Thoracic aorta (tissue), 2 donors: ENCODE measurements at places on chromosomes 1 and 21.

- DNase-seq = no peak
These were observed 379.6 kb downstream of the TTLL7 start for GRCh38 chr1:83619170-83619896.

GRCh38 chr1:8077602-8078001, 51.5 kb upstream of the ERRFI1 start:
- no peak for DNase-seq

- DNase-seq = no peak
These were observed 410.7 kb downstream of the SIPA1L2 start for GRCh38 chr1:232218955-232219865.

- DNase-seq = no peak
These were observed 42.3 kb downstream of the LACTBL1 start for GRCh38 chr1:22930240-22930912.

GRCh38 chr1:88376421-88376820, 307.7 kb upstream of the PKN2 start:
- DNase-seq = no peak

DNA sequence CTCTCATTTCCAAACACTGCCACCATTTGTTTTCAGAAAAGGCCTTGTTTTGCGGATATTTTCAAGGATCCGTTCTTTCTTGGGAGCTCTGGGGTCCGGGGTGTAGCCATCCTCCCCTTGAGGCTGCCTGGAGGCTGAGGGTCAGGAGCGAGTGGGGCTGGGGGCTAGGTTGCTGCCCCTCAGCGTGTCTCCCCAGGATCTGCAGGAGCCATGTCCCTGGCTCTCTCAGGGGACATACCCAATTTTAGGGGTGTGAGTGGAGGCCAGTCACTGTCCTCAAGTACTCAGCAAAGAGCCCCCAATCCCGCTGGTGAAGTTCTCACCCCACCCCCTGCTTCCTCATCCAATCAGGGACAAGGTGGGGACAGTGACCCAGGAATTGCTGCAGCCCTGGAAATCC, 15.0 kb upstream of the PRDM16 start:
- no peak for DNase-seq

- no peak for DNase-seq
These were observed 12.0 kb upstream of the SYT14 start for GRCh38 chr1:209926045-209926444.

- DNase-seq = no peak
These were observed 788 bp upstream of the TXNIP start for GRCh38 chr1:145997016-145997717.

- peak; percentile 84 for DNase-seq
These were observed 38.3 kb downstream of the ECE1 start for GRCh38 chr1:21251773-21252471.

DNA sequence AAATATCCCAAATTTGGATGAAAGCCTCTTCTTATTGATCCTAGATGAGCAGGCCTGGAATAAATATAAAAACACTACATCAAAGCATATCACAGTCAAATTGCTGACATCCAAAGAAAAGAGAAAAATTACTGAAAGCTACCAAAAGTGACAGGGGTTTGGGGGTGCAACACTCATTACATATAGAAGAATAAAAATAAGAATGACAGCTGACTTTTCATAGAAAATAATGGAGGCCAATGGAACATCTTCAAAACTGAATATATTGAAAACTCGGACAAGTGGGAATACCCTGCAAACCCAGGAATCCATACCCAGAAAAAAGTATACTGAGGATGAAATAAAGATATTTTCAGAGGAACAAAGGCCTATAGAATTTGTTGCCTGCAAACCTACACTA, 84.0 kb downstream of the FOXJ3 start:
- no peak for DNase-seq

DNA sequence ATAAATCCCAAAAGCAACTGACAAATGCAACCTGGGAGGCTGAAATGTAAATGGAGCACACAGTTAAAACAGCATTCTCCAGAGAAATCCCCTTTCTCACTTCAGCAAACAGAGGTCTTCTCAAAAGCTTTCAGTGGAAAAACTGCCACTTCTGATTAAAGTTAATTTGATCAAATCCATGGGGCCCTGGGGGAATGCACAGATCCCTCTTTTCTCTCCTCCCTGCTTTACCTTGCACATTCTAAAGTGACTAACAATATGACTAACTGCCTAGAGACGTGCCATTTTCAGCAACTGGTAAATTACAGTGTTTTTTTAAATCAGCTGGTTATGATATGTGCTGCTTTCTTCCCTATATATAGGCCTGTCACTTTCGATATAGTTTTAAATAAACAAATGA, 142.5 kb downstream of the RERE start:
- no peak for DNase-seq

DNA sequence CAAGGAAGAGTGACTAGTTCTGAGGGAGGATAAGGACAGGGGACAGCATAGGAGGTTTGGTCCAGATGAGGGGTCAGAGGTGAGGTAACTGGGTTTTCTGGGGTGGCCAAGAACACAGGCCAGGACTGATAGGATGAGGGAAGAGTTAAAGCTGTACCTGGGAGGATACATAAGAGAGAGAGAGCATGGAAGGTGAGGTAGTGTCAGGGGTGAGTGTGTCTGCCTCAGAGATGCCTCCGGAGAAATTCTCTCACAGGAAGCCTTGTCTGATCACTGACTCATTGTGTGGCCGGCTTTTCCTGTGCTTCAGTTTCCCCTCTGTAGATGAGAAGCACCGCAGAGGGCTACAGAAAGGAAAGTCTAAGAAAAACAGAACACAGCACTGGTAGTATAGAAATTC, 40.2 kb downstream of the FASLG start:
- no peak for DNase-seq

- DNase-seq = no peak
These were observed 30.0 kb downstream of the LRRC3 start for GRCh38 chr21:44485254-44485793.

DNA sequence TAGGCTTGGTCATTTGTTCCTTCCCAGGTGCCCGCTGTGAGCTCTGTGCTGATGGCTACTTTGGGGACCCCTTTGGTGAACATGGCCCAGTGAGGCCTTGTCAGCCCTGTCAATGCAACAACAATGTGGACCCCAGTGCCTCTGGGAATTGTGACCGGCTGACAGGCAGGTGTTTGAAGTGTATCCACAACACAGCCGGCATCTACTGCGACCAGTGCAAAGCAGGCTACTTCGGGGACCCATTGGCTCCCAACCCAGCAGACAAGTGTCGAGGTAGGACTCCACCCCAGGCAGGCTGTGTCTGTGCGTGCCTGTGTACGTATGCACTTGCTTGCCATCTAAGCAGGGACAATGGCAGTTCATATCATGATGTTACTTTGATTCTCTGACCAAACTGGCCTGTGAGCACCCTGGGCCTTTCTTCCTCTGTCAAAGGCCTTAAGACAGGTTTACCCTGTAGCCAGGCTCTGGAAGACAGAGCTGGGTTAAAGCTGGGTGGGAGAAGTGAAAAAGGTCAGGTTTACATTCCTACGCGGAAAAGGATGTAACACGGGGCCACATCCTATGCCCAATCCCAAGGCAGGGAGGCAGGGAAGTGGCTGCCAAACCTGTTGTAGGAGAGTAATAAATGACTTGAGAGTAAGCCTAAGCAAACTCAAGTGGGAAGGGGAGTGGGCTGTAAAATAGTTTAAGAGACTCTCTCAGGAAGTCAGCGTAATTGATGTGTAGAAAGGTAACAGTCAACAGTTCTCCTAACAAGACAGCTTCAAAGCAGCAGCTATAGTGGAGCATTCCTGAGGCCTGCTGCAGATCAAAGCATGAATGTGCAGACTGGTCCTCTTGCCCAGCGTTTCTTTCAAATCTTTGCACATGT, 42.5 kb downstream of the LAMC2 start:
- no peak for DNase-seq

GRCh38 chr1:172357753-172358385, 62.6 kb upstream of the C1orf105 start:
- no peak for DNase-seq

DNA sequence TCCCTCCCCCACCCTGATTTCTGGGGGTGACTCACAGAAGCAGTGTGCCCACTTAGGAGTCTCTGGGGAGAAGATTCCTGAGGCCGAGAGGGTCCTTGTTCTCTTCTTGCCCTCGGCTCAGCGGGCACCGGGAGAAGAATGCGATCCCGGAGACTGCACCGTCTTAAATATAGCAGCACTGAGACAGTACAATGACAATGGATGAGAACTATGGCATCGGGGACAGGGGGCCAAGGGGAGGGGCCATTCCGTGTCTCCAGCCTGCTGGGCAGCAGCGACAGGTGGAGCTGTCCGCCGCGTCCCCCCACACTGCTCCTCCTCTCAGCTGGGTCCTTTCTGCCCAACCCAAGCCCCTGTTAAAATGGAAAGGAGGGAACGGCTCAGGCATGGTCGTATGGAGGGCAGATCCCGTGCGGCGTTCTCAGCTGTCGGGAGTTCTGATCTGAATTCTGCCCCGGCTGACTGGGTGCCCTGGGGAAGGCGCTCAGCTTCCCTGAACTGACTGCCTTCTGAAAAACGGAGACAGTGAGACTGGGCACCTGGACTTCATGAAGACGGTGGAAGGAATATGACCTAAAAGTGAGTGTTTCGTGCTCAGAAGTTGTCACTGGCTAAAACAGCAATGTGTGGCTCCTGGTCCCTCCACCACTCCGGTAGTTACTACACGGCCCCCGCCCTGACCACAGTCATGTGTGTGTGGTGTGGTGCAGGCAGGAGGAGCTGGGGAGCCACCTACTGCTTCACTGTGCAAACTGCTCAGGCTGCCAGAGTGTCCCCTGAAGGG, at the start of gene MYOM3:
Gene MYOM3 (minus strand): TSS at position 140 of the 784 bp plus-strand sequence. CDS start 3,499 bp downstream, outside the sequence.
- DNase-seq = peak; percentile 61

DNA sequence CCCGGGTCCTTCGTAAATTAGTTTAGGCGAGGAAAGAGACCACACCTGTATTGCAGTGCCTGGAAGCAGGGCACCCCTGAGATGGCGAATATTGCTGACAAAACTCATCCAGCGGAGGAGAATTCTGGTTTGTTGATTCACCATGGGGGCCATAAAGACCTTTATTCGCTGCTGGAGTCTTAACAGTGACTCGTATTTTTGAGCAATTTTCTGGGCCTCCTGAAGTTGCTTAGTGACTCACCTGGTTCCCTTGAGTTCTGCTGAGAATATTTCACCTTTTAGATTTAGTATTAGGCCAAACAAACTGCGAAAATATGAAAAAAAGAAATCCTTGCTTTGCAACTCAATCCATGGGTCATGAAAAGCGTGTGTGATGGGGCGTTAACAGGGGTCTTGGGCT, 20.6 kb upstream of the H6PD start:
- DNase-seq = no peak

DNA sequence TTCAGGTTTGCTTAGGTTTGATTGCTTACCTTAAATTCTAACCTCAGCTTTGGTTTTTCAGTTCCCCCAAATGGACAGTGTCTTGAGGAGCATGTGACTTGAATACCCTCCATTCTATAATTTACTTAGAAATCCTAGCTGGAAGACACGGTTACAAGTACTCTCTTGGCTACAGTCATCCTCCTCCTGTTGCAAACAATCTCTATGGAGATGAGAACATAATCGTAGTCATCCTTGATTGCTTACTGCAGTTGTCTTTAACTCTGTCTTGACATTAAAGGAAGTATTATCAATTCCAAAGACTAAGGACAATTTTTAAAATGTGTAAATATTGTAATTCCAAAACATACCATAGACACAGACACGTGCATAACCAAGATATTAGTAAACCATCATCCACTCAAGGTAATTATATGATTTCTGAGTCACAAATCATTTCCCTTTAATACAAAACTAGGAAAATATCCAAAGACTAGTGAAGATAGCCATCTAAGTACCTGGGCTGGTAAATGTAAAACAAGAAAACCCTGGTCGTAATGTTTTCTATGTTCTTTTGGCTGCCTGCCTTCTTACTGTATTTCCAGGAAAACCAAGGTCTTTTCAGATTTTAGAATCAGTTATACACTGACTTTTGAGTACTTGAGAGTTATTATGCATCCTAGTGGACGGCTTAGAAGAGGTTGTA, 149.9 kb downstream of the CHRM3 start:
- no peak for DNase-seq

DNA sequence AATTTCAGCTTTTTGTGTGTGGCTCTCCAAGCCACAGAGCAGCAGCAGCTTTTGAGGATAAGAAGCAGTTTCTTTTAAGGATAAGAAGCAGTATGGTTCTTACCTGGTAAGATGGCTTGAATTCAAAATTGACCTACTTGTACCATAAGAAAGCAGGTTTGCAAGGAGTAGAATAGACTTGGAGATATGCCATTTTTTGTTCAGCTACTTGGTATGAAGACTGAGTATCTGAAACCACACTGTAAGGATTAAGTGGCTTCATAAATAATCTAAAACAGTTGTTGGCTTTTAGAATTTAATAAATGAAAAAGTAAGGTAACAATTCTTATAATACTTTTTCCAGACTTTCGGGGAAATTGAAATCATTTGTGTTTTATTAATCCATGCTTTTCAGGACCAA, 74.2 kb downstream of the ATF6 start:
- no peak for DNase-seq

- DNase-seq = no peak
These were observed 77.6 kb downstream of the MATN1 start for GRCh38 chr1:30645807-30646206.

- no peak for DNase-seq
These were observed 1.6 kb downstream of the KDM1A start for GRCh38 chr1:23020706-23021405.

- no peak for DNase-seq
These were observed 41.2 kb downstream of the GADD45A start for GRCh38 chr1:67726224-67726623.

- DNase-seq = no peak
These were observed 13.6 kb downstream of the C1orf52 start for GRCh38 chr1:85245891-85246290.

- DNase-seq = no peak
These were observed 13.0 kb downstream of the RCC1 start for GRCh38 chr1:28518745-28519341.

DNA sequence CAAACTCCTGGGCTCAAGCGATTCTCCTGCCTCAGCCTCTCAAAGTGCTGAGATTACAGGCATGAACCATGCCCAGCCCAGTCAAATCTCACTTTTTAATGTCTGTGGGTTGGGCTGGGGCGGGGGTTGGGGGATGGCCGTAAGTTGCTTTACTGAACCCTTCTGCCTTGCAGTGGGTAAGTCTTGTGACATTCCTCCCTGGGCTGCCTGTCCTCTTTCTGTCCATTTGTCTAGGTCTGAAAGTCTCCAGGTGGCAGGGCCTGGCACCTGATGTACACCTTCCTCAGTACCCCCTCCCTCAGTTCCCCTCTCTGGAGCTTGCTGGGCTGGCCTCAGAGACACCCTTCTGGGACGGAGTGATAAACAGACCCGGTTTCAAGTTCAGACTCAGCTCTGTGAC, 13.3 kb downstream of the ZNF362 start:
- DNase-seq = no peak

DNA sequence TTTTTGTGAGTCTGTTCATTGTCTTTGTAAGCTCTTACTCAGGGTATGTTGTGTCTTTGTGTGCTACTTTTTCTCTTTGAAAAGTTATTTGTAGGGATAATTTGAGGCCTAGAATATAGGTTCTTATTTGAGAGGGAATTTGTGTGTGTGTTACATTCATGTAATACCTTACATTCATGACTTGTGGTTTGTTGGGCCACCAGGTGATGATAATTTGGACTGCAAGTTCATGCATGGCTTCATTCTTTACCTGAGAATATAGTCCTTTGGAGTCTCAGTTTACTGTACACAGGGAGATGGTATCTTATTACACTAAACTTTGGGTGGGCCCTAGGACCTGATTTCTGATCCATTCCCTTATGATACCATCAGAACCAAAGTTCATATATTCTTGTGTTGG, 51.8 kb upstream of the FASLG start:
- DNase-seq = no peak
